Type B pancreatic cell (in vitro differentiated cells): ENCODE measurements at places on chromosomes 3 and 15.

GRCh38 chr3:25426408-25426807 lies 1.7 kb upstream of the RARB start:
- peak overlapping the region; percentile 94 for H3K4me3 ChIP-seq
- peaks cover 39% of the 10 kb centered on the region for H3K4me1 ChIP-seq
- H3K27me3 ChIP-seq, result peaks cover 4% of the 10 kb centered on the region

DNA sequence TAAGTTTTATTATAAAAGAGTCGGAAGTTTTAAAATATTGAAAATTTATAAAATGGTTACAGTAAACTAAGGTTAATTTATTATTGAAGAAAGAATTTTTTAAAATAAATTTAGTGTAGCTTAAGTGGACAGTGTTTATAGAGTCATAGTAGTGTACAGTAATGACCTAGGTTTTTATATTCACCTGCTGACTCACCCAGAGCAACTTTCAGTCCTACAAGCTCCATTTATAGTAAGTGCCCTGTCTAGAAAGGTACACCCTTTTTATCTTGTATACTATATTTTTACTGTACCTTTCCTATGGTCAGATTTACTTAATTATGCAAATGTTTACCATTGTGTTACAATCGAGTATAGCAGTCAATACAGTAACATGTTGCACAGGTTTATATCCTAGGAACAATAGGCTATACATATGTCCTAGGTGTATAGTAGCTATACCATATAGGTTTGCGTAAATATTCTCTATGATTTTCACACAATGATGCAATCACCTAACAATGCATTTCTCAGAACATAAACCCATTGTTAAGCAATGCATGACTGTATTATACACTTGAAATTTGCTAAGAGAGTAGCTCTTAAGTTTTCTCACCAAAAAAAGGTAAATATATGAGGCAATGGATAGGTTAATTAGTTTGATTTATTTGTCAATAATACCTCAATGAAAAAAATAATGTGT lies 106.9 kb upstream of the CD96 start:
- no peaks in the 10 kb centered on the region for H3K4me1 ChIP-seq
- H3K36me3 ChIP-seq, result no peaks in the 10 kb centered on the region
- H3K27ac ChIP-seq, result no peak overlapping the region
- no peak for DNase-seq

GRCh38 chr3:158105710-158106253 lies 438 bp downstream of the SHOX2 start:
- peak overlapping the region; percentile 72 for H3K27ac ChIP-seq
- H3K36me3 ChIP-seq, result no peaks in the 10 kb centered on the region
- no peak for DNase-seq

- peaks cover 6% of the 10 kb centered on the region for H3K4me1 ChIP-seq
- no peak for DNase-seq
- no peak overlapping the region for H3K27ac ChIP-seq
- no peak overlapping the region for H3K4me3 ChIP-seq
Observed at GRCh38 chr3:43013743-43014155, 34.6 kb downstream of the GASK1A start.

- peaks cover 33% of the 10 kb centered on the region for H3K4me1 ChIP-seq
- no peak overlapping the region for H3K27ac ChIP-seq
- H3K4me3 ChIP-seq, result no peak overlapping the region
Observed at GRCh38 chr3:47478022-47478421, 2.3 kb upstream of the SCAP start.

GRCh38 chr15:56805466-56806147 lies 72.3 kb upstream of the ZNF280D start:
- no peaks in the 10 kb centered on the region for H3K27me3 ChIP-seq
- H3K4me1 ChIP-seq, result no peaks in the 10 kb centered on the region
- no peak overlapping the region for H3K27ac ChIP-seq
- no peak for DNase-seq

DNA sequence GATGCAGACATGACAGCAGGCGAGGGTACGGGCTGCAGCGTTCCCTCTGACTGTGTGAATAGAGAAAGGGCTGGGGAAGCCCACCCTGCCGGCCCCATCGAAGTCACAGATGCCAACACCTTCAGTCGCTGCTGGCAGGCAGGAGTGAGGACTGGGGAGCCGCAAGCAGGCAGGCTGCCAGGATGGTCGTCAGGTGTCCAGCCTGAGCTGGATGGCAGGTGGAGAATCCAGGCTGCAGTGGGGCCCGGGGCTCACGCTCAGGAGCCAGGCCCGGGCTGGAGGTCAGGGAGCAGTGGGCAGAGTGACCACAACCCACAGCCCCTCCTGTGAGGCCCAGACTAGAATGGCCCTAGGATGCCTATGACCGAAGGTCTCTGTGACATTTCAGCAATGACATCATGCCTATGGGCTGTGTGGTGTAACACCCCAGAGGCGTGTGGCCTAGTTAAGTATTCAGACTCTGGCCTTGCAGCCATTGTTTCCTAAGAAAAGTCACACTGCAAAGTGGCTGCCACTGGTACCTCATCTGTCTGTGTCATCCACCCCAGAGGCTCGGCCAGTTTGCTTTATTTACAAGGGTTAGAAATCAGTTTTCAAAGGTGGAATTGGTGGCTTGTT lies 15.7 kb downstream of the PRR23E start:
- peaks cover 6% of the 10 kb centered on the region for H3K27me3 ChIP-seq
- DNase-seq, result no peak
- no peak overlapping the region for H3K27ac ChIP-seq
- no peaks in the 10 kb centered on the region for H3K36me3 ChIP-seq

GRCh38 chr3:156300929-156301840 lies 180.8 kb downstream of the KCNAB1 start:
- no peak overlapping the region for H3K4me3 ChIP-seq
- no peaks in the 10 kb centered on the region for H3K4me1 ChIP-seq
- DNase-seq, result no peak
- no peaks in the 10 kb centered on the region for H3K27me3 ChIP-seq
- no peak overlapping the region for H3K27ac ChIP-seq
- no peaks in the 10 kb centered on the region for H3K36me3 ChIP-seq

DNA sequence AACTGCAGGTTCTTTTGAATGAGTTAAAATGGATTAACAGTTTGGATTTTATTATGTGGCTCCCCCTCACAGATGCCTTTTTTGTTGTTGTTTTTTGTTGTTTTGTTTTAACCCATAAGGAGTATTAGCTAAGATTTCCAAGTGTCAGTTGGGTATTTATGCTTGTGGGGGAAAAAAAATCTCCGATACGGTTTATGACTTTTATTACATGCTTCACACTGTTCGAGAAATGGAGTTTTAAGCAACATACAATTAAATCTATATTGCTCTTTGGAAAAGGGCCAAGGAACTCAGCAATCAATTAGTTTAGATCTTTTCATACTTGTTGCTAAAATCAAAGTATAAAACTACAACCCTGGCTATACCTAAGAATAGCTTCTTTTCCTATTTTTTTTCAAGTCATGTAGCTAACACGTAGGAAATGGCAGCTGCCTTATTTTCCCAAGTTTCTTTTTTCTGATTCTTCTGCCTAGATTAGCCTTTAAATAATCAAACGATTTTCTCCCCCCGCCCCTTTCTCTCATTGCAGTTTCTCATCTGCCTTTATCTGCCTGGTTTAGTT lies 16.0 kb downstream of the NR2F2 start:
- peak overlapping the region; percentile 95 for H3K4me3 ChIP-seq
- peaks cover 59% of the 10 kb centered on the region for H3K27me3 ChIP-seq
- peaks cover 12% of the 10 kb centered on the region for H3K36me3 ChIP-seq
- H3K27ac ChIP-seq, result peak overlapping the region; percentile 93
- H3K4me1 ChIP-seq, result peaks cover 91% of the 10 kb centered on the region

- H3K4me3 ChIP-seq, result no peak overlapping the region
- H3K27ac ChIP-seq, result no peak overlapping the region
- H3K4me1 ChIP-seq, result no peaks in the 10 kb centered on the region
- peaks cover 2% of the 10 kb centered on the region for H3K36me3 ChIP-seq
Observed at GRCh38 chr15:100170291-100171210, 171.2 kb downstream of the ADAMTS17 start.

DNA sequence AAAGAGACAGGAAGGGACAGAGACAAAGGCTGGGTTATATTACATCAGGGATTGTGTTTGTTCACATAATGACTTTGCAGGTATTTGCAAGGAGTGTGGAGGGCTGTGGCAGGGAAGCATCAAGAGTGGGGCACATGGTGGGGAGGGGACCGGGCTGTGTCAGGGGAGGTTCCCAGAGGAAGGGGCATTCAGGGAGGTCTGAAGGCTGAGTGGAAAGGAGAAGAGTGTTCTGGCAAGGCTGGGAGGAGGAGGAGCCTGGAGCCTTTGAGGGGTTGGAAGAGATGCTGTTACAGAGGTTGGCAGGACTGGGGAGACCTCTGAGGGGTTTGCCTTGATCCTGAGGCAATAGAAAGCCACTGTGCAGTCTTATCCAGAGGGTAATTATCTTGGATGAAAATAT lies 49.4 kb downstream of the EXOG start:
- no peak for DNase-seq
- no peak overlapping the region for H3K27ac ChIP-seq
- no peak overlapping the region for H3K4me3 ChIP-seq

DNA sequence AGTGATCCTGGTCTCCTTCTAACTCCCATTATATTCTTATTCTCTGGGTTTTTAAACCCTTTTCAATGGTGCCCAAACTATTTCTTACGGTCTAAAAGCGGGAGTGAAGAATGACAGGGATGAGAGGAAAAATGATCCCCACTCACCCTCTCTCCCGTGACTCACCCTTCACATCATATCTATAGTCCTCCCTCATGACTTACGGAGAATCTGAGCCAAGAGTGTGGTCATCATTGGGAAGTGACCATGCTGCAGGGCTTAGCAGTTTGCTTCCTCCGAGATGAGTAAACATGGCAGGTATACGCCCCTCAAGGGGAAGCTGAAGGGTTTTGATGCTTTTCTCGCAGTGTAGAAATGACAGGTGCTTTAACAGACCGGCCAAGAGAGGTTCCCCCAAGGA lies 274.0 kb downstream of the RYR3 start:
- H3K36me3 ChIP-seq, result no peaks in the 10 kb centered on the region
- H3K27me3 ChIP-seq, result no peaks in the 10 kb centered on the region
- no peak for DNase-seq
- H3K4me3 ChIP-seq, result no peak overlapping the region
- H3K27ac ChIP-seq, result no peak overlapping the region

DNA sequence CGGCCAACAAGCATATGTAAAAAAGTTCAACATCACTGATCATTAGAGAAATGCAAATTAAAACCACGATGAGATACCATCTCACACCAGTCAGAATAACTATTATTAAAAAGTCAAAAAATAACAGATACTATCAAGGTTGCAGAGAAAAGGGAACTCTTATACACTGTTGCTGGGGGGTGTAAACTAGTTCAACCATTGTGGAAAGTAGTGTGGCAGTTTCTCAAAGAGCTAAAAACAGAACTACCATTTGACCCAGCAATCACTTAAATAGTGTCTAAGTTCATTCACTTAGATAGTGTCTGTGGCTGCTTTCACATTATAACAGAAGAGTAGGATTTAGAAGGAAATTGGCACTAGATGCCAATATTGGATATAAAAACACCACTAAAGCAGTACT lies 49.7 kb downstream of the CGGBP1 start:
- no peak overlapping the region for H3K4me3 ChIP-seq
- no peak overlapping the region for H3K27ac ChIP-seq
- H3K4me1 ChIP-seq, result no peaks in the 10 kb centered on the region
- no peak for DNase-seq

DNA sequence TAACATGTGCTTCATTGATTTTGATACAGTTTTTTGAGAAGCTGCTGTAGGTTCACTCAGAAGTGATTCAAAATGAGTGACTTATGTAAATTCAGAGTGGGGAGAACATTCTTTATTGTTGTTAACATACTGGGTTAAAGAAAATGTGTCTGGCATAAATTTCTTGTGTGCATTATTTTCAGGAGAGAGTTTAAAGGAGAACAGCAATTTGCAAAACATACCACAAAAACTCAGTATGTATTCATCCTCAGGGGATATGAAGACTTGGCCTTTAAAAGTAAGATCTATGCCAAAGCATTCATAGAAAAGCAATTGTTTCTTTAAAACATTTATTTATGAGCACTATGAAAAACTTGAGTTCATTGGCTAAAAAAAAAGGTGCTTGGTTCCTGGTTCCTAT lies 1089.8 kb downstream of the ROBO2 start:
- no peak overlapping the region for H3K4me3 ChIP-seq
- no peaks in the 10 kb centered on the region for H3K36me3 ChIP-seq
- DNase-seq, result no peak
- H3K27ac ChIP-seq, result no peak overlapping the region
- no peaks in the 10 kb centered on the region for H3K4me1 ChIP-seq

DNA sequence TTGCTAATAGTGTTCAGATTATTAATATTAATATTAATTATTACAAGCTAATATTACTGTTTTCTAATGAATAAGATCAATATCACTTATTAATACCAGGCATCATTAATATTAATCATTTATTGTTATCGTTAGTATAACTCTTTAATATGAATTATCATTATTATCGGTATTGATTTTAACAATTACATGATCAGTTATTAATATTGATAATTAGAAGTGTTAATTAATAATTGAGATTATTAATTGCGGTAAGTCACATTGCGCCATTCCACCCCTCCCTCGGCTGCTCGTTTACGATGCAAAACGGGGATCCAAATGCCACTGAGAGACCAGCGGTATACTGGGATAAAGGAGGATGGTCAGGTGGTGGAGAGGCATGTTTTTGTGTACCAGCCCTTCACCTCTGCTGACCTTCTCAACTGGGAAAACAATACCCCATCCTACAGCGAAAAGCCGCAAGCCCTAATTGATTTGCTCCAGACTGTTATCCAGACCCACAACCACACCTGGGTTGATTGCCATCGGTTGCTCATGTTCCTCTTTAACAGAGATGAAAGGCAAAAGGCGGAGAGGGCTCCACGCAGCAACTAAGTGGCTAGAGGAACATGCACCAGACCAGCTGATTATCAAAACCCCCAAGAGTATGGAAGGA lies 28.6 kb upstream of the SSUH2 start:
- DNase-seq, result no peak
- no peaks in the 10 kb centered on the region for H3K36me3 ChIP-seq

GRCh38 chr15:22912256-22912655 lies 67.9 kb downstream of the CYFIP1 start:
- peaks cover 31% of the 10 kb centered on the region for H3K36me3 ChIP-seq
- H3K4me3 ChIP-seq, result no peak overlapping the region
- H3K27ac ChIP-seq, result no peak overlapping the region
- DNase-seq, result no peak
- H3K4me1 ChIP-seq, result no peaks in the 10 kb centered on the region
- H3K27me3 ChIP-seq, result no peaks in the 10 kb centered on the region

GRCh38 chr15:71802770-71803169 lies 7.6 kb upstream of the NR2E3 start:
- no peaks in the 10 kb centered on the region for H3K27me3 ChIP-seq
- peaks cover 33% of the 10 kb centered on the region for H3K4me1 ChIP-seq
- H3K36me3 ChIP-seq, result no peaks in the 10 kb centered on the region
- no peak overlapping the region for H3K27ac ChIP-seq
- DNase-seq, result peak; percentile 58

- peaks cover 5% of the 10 kb centered on the region for H3K36me3 ChIP-seq
- DNase-seq, result no peak
Observed at GRCh38 chr15:71357967-71358366, 242.7 kb downstream of the THSD4 start.

DNA sequence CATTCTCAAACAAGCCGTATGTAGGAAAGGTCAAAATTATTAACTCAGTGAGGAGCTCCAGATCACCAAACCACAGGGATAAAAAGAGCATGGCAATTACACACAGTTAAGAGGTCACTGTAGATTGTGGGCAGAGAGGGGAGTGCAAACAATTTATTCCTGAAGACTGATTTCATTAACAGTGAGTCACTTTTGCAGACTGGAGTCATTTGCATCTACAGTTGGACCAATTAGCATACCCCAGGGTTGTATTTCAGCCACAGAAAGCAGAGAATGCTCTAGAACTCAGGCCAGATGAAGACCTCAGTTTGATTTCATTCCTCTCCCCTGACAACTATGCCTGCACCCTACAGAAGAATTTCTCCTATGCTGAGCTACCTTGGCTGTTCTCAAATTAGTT lies 40.1 kb downstream of the SETMAR start:
- H3K4me1 ChIP-seq, result peaks cover 20% of the 10 kb centered on the region
- peaks cover 4% of the 10 kb centered on the region for H3K36me3 ChIP-seq
- no peak overlapping the region for H3K27ac ChIP-seq
